ENCODE measurements at places on chromosomes 3 and 15.

DNA sequence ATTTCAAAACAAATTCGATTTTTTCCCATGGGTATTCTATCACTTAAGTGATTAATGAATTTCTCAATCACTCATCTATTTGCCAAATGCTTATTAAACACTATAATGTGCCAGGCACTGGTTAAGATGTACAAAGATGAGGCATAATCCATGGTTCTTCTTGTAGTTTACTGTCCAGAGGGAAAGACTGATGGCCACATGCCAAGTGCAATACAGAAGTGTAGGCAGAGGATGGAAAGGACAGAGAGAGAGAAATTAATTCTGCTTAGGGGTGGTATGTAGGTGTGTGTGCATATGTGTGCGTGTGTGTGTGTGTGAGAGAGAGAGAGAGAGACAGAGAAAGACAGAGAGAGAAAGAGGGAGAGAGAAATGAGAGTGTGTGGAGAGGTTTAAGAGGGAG lies 120.8 kb upstream of the CCNL1 start:
- no peak for DNase-seq

GRCh38 chr15:33226559-33227181 lies 32.2 kb upstream of the FMN1 start:
- DNase-seq, result peak; percentile 63

DNA sequence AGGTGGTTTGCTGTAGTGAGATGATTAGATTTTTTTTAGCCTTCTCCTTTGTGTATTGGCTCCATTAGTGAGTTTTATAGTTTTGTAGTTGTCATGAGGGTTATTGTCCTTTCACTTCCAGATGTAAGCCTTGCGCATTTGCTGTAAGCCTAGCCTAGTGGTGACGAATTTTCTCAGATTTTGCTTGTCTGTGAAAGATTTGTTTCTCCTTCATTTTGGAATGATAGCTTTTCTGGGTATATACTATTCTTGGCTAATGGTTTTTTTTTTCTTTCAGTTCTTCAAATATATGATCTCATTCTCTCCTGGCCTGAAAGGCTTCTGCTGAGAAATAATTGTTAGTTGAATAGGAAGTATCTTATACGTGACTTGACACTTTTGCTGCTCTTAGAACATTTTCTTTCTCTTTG lies 166.5 kb upstream of the THRB start:
- DNase-seq, result no peak

- DNase-seq, result no peak
These were observed 363.4 kb downstream of the OTOL1 start for GRCh38 chr3:161859865-161860450.

DNA sequence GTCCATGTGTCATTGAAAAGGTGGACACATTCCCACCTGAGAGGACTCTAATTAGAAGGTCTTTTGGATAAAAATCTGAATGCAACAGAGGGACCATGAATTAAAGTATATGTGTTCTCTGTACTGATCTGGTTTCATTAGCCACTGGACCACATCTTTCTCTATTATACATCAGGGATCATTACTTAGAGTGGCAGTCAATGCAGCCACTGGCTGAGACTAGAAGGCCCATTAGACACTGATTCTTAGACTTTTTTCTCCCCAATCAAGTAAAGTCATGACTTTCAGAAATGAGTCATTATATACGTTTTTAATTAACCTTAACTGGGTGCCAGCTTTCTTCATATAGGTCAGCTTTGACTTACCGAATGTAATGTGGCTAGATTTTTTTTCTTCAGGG lies 550.8 kb upstream of the CFAP20DC start:
- DNase-seq, result no peak

DNA sequence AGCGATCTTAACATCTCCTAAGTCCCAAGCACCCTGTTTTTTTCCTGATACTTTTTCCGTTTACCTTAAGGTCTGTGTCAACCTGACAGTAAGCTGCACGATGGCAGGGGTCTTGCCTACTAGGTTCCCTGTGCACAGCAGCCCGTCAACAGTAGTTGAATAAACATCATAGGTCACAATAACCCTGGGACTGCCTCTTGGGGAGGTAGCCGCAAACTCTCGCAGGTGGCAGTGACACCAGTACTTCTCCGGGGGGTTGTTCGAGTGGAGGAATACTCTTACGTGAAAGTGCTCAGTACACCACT lies 365 bp upstream of the PDCD6IP start:
- DNase-seq, result no peak

DNA sequence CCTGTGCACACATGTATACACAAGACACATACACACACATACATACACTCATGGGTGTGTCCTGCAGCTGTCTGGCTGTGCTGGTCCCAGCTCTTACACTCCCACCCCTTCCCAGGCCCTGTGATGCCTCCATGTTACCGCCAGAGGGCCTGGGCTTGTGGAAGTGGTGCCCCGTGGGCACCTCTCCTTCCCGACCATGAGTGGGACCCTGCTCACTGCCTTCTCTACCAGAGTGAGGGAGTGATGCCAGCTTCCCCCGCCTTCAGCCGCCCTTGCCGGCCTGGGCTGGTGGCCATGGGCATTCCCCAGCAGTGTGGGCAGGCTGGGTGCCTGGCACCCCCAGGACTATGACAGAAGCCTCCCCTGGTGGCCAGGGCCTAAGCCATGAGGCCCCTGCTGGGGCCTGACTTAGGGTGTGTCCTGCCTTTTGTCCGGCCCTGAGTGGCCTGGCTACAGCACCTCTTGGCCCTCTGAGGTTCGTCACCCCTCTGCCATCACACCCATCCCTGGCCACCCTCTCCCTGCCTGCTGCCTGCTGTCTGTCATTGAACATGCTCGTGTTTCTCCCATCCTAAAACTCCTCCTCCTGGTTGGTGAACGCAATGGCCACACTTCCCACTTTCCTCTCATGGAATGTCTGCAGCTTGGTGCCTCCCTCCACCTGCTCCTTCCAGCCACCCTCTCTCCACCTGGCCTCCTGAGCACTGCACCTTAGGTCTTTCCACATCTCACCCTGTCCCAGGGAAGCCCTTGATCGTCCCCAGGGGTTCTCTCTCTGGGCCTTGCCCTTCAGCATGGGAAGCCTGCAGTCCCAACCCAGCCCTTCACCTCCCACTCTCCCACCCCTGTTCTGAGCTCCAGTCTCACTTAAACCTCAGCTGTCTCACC lies 14.6 kb downstream of the HDAC11 start:
- no peak for DNase-seq

DNA sequence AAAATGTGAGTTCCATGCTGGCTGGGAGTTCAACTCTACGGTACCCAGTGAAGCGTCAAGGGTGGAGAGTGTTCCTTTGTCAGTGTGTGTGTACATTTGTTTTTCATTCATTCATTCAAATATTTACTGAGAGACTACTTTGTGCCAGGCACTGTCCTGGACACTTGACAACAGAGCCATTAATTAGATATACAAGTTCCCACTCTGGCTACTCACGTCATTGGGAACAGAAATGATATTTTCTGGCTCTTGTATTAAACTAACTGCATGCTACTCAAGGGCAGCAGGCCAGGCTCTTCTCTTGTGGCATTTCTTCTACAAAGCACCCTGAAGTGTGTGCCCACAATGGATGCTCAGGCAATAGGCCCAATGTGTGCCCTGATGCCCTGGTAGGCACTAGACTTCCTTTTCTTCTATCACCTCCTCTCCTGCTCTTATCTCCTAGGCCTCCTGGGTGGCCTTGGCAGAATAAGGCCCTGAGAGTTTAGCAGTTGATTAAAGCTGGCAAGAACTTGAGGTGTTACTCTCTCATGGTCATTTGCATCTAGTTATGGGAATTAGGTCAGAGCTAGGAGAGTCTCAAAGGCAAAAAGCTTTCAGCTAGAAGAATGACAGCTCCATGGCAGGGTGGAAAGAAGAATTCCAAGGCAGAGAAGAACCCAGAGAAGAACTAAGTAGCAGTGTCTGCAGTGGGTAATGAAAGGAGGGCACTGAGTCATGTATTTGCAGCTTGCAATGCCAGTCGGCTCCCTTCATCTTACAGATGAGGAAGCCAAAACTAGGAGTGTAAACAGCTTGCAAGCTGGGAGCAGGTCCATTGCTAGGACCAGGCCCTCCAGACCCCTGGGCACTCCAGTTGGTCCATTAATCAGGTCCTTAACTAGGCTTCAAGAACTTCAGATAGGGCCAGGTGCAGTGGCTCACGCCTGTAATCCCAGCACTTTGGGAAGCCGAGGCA lies 14.0 kb upstream of the SMAD3 start:
- no peak for DNase-seq
